ENCODE measurements at places on chromosomes 7 and 10. TPM values are rescaled to one million over a fixed set of nuclear protein-coding genes. Genes with fewer than 3 reads are reported as not detected.

The LRRN3 gene
- under 0.01 TPM for total RNA-seq

GRCh38 chr7:13984831-13985685, 4.4 kb downstream of the ETV1 start:
- DNase-seq: no peak

GRCh38 chr7:5393748-5394147, 29.9 kb downstream of the TNRC18 start:
- no peak for DNase-seq

GRCh38 chr7:44212018-44212417, 11.2 kb downstream of the YKT6 start:
- no peak for DNase-seq

GRCh38 chr10:1153805-1154351, 97.7 kb downstream of the WDR37 start:
- DNase-seq: no peak

The AVPI1 gene
- 7.5 TPM for total RNA-seq

The IDI2 gene
- total RNA-seq: not detected

DNA sequence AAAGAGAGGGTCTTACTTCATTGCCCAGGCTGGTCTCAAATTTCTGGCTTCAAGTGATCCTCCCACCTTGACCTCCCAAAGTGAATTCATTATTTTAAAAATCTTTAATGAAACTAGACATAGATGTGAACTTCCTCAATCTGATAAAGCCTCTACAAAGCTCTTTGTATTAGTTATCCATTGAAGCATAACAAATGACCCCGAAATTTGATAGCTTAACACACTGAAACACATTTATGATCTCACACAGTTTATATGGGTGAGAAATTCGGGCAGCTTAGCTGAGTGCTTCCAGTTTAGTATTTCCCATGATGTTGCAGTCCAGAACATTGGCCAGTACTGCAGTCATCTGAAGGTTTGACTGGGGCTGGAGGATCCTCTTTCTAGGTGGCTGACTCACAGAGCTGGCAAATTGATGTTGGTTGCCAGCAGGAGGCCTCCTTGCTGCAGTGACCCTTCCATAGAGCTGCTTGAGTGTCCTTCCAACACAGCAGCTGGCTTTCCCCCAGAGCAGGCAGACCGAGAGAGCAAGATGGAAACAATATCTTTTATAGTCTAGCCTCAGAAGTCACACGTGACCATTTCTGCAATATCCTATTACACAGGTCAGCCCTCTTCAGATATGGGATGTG, 16.6 kb upstream of the WNT8B start:
- DNase-seq: no peak

GRCh38 chr10:102068216-102068615, 3.1 kb downstream of the HPS6 start:
- DNase-seq: no peak

GRCh38 chr10:88091490-88092061, 228.2 kb downstream of the PTEN start:
- no peak for DNase-seq

- no peak for DNase-seq
Observed at GRCh38 chr10:131644289-131644688, 256.5 kb upstream of the PPP2R2D start.

DNA sequence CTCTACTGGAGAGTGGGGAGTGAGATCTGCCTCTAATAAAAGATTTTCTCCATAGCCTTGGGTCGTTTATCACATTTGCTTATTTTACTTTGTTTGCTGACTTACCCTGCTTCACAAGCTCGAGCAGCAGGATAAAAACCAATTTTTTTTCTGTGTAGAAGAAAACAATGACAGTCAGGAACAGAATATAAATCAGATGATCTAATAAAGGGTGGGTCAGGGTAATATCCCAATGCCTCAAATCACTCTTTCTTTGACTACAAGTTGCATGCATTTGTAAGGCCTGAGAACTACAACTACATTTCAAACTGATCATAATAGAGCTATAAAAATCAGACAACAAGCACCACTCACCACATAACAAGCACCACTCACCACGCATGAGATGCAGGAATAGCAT, 174.4 kb upstream of the ADARB2 start:
- DNase-seq: no peak

- no peak for DNase-seq
Observed at GRCh38 chr7:73885975-73886798, 25.2 kb downstream of the TMEM270 start.

All from renal cortical epithelial cell (primary cell).